Hippocampal formation (tissue), 2 donors: ENCODE measurements at places on chromosomes 2 and 18.

GRCh38 chr2:220533485-220533884 lies 906.1 kb downstream of the SLC4A3 start:
- no peak for DNase-seq

DNA sequence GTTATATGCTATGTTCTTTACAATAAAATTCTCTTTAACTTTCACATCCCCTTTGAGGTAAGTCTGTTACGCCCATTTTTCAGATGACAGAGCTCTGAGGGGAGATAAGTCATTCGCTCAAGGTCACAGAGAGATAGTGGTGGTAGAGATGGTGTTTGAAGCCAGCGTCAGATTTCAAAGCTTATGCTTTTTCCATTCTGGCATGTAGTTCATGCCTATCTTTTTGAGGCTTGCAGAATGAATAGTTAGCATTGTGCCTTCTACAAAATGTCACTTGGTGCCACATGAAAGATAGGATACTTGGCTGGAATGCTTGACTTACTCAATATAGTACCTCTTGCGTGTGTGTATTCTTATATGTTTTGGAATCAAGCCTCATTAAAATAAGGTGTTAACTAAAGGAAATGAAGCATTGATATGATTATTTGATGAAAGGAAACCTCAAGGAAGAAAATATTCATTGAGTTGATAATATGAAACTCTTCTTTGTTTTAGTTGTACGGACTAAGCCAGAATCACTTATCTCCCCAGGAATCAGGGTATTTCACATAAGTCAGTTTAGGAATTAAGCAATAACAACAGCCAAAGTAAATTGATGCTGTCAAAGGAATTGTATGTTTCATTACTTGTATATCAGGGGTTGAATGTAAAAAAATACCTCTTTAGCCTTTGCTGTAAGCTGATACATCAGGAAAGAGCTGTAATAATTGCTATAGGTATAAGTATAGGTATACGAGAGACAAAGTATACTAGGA lies 15.5 kb downstream of the SPATS2L start:
- no peak for DNase-seq

DNA sequence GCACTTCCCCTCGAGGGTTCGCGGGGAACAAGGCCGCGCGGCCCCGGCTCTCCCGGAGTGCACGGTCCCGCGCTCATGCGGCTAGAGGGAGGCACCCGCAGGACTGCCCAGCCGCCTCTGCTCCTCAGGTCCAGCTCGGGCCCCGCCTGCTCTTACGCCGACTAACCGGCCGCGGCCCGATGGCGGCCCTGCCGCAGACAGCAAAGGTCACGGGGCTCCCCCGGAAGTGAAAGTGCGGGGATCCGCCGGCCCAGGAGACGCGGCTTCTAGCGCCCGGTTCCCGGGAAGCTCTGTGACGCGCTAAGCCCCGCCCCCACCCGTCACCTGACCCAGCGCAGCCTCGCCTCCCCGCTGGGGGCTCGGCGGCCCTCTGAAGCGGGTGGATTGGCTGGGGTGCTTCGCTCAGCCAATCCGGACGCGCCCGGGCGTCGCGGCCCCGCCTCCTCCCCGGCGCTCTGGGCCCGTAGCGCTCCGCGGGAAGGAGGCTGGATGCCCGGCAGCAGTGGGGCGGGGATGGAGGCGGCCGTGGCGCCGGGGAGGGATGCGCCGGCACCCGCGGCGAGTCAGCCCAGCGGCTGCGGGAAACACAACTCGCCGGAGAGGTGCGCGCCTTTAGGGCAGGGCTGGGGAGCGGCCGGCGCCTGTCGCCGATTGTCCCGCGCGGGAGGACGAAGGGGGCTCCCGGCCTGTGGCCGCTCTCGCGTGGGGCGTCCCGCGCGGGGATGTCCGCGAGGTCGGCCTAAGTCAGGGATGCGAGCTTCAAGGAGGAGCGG lies at the start of gene SCLY:
TSS of gene SCLY (plus strand) at position 460 of the 773 bp plus-strand sequence. CDS start at position 514, 54 bp downstream.
- peak; percentile 95 for DNase-seq

DNA sequence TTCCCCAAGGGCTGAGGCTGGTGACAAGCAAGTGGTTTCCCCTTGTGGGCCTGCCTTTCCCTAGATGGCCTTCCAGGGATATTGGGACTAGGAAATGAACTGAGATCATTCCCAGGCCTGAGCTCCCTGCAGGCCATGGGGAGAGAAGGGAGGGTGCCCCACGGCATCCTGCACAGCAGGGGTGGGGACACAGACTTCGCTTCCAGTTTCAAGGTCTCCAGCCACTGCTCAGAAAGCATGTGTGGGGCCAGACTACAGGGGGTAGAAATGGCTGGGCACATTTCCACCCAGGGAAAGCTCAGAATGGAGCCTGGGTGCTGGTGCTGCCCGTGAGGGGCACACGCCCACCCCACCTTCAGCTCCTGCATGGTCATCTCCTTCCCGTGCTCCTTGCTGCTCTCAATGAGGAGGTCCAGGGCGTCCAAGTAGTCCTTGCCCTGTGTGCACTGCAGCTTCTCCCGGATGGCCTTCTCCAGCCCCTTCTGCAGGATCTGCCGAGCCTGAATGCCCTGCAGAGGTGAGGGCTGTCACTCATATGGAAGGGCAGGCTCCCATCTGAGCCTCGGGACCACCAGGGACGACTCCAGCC lies 13.2 kb downstream of the CYP26B1 start:
- DNase-seq: no peak

GRCh38 chr2:64646007-64646880 lies 7.5 kb downstream of the SERTAD2 start:
- peak; percentile 77 for DNase-seq

DNA sequence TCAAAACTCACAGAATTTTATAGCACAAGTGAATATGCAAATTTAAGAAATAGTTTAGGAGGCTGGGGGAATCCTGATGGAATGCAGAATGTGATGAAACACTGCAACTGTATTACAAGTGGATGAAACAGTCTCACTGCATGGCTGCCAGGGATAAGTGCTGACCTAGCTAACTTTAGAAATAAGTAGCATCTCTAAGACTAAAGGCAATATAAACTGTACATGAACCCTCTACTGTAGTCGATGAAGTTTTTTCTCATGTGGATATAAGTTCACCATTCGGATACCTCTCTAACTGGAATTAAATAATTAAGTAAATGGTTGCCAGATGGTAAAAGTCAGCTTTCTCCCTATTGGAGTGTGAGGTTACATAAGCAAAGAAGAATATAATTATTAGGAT lies 777.8 kb upstream of the RAB6C start:
- no peak for DNase-seq

GRCh38 chr18:24130494-24130893 lies 8.4 kb upstream of the CABYR start:
- DNase-seq: no peak

DNA sequence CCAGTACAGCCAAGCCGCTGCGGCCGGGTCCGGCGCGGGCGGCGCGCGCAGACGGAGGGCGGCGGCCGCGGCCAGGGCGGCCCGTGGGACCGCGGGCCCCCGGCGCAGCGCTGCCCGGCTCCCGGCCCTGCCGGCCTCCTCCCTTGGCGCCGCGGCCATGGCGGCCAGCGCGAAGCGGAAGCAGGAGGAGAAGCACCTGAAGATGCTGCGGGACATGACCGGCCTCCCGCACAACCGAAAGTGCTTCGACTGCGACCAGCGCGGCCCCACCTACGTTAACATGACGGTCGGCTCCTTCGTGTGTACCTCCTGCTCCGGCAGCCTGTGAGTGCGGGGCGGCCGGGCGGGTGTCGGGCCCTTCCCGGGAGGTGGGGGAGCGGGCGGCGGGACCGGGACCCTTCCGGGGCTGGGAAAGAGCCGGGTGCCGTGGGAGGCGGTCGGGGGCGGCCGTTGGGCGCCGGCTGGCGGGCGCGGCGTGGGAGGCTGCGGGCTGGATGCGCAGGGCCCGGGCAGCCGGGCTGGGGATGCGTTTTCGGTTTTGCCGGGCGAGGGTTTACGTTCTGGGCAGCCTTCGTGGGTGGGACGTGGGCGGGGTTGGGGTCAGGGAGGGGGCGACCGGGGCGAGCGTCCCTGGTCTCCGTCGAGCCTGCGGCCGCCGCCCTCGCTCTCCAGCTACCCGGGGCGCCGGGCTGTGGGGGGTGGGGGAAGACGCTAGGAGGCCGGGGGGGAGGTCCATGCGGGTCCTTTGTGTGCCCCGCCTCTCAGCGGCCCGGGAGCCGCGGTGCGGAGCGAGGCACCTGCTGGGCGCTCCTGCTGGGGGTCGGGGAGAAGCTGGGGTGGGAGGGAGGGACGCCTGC lies 537 bp downstream of the AGFG1 start:
- DNase-seq: no peak

DNA sequence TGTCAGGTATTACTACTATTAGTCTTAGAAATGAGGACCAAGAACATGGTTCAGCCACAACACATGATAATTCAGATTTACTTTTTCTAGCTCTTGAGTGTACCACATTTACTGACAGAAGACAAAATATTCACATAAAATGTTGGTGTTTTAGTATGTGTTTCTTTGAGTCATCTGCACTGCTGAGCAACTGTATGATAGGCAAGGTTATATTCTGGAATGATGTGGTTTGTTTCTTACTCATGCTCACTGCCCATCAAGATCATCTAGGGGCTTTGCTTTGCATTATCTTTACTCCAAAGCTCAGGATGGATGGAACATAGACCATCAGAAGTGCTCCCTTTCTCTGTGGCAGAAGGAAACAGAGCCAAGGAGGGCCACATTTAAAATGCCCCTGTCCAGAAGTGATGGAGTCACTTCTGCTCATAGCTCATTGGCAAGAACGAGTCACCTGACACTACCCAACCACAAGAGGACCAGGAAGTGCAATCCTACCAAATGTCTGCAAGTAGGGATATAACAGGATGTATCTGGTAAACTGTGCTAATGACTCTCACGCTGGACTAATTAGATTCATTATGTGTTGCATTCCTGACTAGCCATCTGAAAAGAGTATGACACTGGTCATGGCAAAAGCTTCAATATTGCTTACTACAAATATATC lies 81.5 kb downstream of the DIS3L2 start:
- no peak for DNase-seq

GRCh38 chr2:130976591-130977237 lies 116.5 kb downstream of the FAM168B start:
- DNase-seq: no peak

- DNase-seq: no peak
These were observed 1011.7 kb upstream of the GYPC start for GRCh38 chr2:125644257-125644656.

GRCh38 chr18:36518839-36519238 lies 221.3 kb downstream of the FHOD3 start:
- DNase-seq: no peak

DNA sequence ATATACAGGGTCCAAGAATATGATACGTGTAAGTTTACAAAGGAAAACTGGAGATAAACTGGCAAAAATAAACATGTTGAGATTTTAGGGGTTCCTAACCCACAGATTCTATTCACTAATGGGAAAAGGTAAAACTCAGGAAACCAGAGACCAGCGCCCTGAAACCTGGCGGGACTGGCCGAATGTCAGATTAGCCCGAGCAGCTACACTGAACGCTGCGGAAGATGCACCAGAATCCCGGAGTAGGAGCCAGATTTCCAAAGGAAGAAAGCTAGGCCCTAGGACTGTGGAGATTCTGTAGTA lies 679 bp upstream of the WDR75 start:
- no peak for DNase-seq

DNA sequence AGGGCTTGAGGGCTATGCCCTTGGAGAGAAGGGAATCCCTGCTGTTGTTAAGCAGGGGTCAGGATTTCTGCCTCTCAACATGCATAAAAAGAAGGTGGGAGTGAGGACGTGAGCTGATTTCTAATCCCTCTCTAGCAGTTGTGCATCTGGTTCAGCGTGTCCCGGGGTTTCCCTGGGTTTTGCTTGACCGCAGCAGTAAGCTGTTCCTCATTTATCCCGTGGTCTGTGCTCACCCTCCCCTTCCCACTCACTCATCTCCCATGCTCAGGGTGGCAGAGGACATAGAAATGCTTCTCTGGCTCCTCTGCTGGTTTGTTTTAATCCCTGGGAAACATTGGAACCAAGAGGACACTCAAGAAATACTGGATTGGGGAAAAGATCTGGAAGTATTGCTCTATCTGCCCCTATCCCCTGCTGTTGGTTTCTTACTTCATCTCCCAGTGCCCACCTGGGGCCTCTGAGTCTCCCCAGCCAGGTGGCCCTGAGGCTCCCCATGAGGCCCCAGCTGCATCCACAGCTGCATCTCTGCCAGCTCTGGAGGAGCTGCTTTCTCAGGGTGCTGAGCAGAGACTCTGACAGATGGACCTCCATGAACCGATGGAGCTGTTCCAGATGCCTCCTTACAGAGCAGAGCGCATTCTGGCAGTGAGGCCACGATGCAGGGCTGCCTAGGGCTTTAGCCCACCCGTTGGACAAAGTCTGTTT lies 36.1 kb downstream of the TET3 start:
- DNase-seq: no peak

DNA sequence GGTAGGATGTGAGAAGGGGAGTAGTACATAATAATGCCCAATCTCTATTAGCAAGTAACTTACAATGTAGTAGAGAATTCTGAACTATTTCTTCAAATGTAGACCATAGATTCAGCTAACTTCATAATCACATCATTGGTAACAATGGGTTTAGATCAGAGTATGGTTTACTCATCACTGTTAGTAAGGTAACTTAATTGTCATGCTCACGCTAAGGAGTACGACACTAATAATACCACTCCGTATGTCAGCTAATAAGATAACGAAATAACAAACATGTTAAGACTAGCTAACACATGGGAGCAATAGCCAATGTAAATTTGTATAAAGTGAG lies 56.4 kb upstream of the CCDC141 start:
- DNase-seq: no peak

DNA sequence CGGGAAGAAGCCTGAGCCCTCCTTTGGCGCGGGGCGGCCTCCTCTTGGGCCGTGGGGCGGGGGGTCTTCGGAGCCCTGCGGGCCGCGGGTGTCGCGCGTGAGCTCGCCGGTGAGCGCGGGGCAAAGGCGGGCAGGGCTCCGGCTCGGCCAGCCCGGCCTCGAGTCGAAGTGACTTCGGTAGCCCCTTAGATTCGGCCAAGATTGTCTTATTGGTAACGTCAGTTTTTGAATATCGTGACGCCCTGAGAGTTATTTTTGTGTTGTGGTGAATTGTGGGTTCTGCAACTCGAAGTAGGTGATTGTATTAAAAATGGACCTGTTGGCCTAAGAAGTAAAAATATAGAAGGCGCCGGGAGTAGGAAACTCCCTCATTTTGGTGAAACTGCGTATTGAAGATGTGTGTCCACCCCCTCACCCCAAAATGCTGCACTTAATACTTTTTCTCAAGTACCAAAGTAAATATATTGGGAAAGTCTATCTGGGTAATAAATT lies 669 bp downstream of the MARCHF7 start:
- no peak for DNase-seq

GRCh38 chr18:12589448-12589847 lies 68.5 kb downstream of the SPIRE1 start:
- DNase-seq: no peak

- DNase-seq: no peak
These were observed 42.1 kb downstream of the PXDN start for GRCh38 chr2:1702186-1702565.
